ENCODE measurements at places on chromosomes 12 and 14.

DNA sequence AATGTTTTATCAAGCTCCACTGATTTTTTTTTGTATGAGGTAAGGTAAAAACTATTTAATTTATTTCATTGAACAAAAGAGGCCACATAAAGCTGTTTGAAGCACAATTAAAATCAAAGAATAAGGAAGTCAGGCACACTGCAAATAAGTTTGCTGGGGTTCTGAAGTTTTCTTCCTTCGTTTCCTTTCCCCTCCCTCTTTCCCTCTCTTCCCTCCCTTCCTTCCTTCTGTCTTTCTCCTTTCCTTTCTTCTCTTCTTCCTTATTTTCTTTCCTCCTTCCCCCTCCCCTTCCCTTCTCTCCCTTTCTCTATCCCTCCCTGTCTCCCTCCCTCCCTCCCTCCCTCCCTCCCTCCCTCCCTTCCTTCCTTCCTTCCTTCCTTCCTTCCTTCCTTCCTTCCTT is 78.7 kb downstream of the ALX1 start:
- no peak for DNase-seq

DNA sequence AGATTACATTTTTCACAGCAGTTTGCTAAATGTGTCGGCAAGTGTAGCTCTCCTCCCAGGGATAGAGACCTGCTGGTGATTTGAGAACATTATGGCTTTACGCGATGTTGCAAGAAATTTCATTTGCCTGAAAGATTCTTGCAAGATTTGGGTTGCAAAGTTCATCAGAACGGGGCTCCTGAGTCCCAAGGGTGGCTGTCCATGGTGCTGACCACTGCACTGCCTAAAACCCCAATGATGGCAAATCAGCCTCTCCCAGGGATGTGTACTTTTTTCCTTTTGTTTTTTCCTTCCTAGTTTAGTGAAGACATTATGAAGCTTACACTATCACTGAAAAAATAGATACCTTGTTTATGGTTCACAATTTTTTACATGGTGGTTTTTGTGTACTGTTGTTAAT is 85.4 kb downstream of the WSCD2 start:
- no peak for DNase-seq

DNA sequence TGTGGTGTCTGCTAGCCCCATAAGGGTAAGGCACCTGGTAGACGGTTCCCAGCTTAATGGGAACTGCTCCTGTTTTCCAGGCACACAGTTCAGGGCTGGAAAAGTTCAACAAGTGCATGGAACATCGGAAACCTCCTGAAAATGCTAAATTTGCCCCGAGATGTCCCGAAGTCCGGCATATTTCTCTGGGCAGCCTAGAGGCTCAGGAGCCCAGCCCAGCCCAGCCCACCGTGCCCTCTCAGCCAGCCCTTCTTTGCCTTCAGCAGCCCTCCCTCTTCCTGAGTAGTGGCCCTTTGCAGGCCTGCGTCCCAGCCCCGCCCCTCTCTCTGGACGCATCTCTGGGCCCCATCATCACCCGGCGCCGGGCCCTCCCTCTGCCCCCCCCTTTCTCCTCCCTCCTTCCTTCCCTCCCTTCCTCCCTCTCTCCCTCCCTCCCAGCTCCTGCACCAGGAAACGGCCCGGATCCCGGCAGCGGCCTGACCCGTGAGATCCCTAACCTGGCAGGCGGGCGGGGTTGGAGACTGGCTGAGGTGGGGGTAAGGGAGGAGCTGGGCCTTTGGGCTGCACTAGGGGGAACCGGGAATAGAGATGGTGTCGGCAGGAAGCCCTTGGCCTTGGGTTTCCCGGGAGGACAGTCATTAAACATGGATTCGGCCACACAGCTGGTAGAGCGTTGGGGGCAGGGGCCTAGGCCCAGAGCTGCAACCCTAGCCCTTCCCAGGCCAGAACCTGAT is at the start of gene BCL2L2:
Gene BCL2L2, plus strand, starts transcription at position 422 of the 734 bp plus-strand sequence. CDS start 935 bp downstream, outside the sequence.
- no peak for DNase-seq

GRCh38 chr14:100674428-100674827 is 52.3 kb upstream of the DLK1 start:
- no peak for DNase-seq
